ENCODE measurements at places on chromosomes 3 and 15.

GRCh38 chr3:80338366-80338765, 570.6 kb upstream of the ROBO1 start:
- no peak for DNase-seq

- no peak for DNase-seq
Observed at GRCh38 chr3:37144806-37145205, 29.6 kb downstream of the LRRFIP2 start.

DNA sequence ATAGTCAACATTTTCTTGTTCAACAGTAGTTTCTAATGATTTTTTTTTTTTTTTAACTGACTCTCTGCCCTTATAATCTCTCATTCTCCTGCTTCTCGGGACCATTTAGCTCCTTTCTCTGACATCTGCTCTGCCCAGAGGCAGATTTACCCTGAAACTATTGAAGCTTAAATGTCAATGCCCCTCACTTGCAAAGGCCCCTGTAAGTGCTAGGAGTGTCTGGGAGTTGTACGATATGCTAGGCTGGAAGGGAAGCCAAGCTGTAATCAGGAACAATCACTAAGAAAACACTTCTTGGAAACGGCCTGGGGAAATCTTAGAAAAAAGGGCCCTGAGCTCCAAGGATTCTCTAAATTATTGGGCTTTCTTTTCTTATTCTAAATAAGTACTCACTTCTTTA, 5.8 kb upstream of the PLOD2 start:
- DNase-seq = no peak

DNA sequence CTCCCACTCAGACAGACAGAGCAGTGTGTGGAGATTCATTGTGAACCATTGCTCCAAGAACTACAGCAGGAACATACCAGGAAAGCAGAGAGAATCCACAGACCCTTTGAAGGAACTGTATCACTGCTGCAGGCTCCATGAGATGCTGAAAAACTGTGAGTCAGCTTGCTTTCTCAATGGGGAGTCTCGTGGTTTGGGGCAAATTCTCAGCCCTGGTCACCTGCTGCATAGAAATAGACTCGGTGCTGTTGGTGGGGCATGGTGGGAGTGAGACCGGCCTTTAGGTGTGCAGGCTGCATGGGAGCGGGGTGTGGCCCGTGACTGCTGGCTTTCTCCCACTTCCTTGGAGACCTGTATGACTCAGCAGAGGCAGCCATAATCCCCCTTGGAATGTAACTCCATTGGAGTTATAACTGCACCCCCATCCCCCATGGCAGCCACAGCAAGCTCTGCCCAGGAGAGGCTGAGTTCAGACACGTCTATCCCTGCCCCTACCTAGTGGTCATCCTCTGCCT, 35.6 kb downstream of the ALCAM start:
- DNase-seq = no peak

DNA sequence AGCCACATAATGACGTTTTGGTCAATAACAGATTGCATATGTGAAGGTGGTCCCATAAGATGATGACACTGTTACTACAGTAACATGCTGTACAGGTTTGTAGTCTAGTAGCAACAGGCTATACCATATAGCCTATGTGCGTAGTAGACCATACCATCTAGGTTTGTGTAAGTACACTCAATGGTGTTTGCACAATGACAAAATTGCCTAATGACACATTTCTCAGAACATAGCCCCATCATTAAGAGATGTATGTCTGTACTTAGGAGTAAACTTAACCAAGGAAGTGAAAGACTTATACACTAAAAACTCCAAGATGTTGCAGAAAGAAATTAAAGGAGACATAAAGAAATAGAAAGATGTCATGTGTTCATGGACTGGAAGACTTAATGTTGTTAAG, 66.2 kb downstream of the RPLP1 start:
- no peak for DNase-seq

- DNase-seq = no peak
Observed at GRCh38 chr3:73548436-73548835, 76.3 kb downstream of the PDZRN3 start.

- DNase-seq = no peak
Observed at GRCh38 chr3:15927969-15928368, 130.2 kb upstream of the ANKRD28 start.

DNA sequence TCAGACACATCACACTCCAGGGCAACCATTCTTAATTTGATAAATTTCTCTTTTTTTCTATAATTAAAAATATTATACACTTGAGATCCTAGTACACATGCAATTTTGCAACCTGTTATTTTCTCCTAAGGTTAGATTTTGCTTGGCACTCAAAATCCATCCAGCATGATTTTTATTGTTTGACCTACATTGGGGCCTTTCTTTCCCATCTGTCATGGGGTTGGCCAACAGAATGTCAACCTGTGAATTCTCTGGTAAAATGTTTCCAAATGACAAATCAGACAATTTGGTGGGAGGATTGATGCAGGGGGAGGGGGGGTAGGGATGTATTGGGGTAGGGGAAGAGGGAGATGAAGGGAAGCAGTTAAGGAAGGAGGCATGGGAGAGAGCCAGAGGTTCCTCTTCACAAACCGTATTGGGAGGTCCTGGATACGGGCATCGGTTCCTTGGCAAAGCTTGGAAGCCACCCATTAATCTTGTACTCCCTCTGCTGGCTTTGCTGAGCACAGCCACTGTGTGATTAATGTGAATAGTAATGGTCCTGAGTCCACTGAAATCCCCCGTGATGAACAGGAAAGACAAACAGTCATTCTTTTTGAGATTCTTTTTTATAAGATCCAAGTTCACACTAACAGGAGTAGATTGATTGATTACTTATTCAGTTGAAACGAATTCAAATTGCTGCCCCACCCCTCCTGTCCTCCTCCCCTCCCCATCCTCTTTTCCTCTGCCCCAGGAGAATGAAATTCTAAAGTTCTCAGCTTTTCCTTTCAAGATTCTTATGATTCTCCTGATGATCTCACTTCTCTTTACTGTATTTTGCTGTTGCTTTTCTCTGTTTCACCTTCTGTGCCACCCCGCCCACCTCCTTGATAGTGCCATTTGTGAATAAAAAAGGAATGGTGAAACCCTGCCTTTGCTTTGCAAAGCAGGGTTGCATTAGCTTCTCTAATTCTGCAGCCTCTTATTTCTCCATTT, 82.2 kb upstream of the SLC25A26 start:
- DNase-seq = peak; percentile 51

DNA sequence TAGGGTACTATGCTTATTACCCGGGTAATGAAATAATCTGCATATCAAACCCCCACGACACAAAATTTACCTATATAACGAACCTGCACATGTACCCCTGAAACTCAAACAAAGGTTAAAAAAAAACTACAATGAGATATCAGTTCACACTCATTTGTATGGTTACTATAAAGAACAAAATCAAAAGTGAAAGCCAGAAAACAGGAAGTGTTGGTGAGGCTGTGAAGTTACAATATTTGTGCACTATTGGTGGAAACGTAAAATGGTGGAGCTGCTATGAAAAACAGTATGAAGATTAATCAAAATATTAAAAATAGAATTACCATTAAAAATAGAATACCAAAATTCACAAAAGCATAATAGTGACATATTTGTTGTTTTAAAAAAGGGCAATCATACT, 128.9 kb downstream of the ZIC1 start:
- DNase-seq = no peak

DNA sequence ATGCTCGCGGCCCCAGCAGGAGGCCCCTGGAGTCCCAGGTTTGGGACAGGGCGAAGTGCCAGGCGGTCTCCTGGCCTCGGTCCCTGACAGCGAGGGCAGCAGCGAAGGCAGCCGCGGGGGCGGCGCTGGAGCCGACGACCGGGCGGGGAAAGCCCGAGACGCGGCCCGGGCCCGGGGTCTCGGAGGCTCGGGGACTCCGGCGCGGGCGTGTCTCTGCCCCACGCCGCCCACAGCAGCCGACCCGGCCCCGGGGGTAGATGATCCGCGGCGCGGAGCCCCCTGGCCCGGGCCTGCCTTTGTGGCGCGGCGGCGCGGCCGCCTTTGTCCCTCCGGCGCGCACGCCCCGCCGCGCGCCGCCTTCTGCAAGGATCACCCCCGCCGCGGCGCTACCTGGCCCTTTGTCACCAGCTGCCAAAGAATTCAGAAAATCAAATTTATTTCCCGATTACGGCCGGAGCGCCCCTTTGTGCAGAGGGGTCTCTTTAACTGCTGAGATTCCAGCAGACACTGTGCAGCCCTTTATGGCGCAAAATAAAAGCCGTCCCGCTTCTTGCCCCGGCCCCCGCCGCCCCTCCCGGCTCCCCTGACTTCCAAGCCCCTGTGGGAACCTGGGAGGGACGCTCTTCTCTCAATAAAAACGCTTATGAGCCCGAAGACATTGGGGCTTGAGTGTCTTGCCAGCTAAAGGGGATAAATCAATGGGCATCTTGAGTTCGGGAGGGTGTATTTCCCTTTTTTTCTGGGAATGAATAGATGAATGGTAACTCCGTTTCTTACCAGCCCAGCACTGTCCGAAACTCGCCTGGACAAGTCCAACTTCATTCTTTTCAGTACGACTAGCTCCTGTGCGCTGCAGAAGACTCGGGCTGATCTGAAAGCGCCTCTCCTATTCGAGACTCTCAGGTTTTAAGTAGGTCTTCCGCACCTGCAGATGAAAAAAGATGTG, 68.4 kb downstream of the HES1 start:
- DNase-seq = no peak

DNA sequence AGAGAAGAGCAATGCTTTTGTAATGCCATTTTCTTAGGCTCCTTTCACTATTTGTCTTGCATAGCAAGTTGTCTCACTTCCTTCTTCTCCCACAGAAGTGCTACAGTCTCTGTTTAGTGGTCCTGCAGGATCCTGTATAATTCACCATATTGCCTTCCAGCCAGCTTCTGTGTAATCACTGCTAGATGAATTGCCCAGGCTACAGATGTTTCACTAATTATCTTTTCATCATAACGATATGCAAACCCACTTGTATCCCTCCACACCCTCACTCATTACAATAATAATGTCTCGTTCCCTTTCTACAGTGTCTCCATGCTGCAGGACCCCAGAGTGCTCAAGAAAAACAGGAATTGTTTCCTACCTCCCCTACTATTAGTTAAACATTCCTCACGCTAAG, 402.9 kb downstream of the TBL1XR1 start:
- DNase-seq = no peak

GRCh38 chr3:148792516-148792915, 35.1 kb upstream of the CPB1 start:
- no peak for DNase-seq

GRCh38 chr3:161915418-161915750, 418.8 kb downstream of the OTOL1 start:
- no peak for DNase-seq

- DNase-seq = peak; percentile 62
Observed at GRCh38 chr3:45218578-45219390, 7.3 kb downstream of the TMEM158 start.

DNA sequence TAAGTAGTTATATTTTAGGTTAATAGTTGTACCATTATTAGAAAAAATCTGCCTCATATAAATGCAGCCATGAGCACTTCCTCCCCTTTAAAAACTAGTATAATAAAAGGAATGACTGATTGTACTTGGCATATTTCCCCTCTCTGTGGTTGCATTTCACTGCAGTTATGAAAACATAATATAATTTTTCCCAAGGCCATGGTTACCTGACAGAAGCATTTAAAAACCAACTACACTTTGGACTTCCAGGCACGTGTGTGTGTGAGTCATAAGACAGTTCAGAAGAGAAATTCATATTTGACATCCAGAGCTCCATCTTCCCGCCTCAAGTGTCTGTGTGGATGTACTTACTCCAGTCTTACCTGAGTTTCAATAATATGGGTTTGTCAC, 828.2 kb upstream of the CFAP20DC start:
- DNase-seq = no peak

DNA sequence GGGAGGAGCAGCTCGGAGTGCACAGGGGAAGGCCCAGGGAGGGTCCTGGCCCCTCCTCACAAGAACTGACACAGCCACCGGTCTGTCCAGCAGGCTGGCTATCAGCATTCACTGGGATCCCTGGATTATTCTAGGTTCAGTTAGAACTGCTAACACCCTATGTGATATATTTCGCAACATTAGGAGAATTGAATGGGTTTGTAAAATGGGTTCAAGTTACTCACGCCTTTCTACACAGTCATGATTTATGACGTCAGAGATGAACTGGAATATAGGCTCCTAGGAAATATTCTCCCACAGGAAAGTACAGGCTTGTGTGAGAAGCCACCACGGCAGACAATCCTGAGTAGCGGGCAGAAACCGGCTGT, 969 bp upstream of the BSN start:
- DNase-seq = no peak

GRCh38 chr15:74227968-74228722, 8.0 kb upstream of the CCDC33 start:
- DNase-seq = no peak

DNA sequence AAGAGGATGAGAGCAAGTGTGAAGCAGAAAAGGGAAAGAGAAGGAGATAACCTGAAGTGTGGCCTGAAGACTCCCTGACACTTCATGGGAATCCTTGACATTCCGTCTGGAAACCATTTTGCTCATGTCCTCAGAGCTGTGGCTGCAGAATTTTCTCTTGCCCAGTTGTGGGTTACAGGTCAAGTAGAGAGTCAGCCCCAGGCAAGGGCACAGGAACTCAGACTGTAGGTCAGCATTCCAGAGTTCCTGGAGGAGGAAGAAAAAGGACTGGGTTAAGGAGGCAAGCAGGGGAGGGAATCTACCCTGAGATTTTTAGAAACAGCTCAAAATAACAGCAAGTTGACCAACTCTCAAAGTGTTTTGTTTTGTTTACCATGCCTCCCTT, 4.1 kb upstream of the THSD4 start:
- DNase-seq = no peak

- DNase-seq = no peak
Observed at GRCh38 chr3:46898321-46899150, 21.0 kb downstream of the PTH1R start.

GRCh38 chr3:193932576-193932975, 203.4 kb upstream of the HES1 start:
- DNase-seq = no peak

DNA sequence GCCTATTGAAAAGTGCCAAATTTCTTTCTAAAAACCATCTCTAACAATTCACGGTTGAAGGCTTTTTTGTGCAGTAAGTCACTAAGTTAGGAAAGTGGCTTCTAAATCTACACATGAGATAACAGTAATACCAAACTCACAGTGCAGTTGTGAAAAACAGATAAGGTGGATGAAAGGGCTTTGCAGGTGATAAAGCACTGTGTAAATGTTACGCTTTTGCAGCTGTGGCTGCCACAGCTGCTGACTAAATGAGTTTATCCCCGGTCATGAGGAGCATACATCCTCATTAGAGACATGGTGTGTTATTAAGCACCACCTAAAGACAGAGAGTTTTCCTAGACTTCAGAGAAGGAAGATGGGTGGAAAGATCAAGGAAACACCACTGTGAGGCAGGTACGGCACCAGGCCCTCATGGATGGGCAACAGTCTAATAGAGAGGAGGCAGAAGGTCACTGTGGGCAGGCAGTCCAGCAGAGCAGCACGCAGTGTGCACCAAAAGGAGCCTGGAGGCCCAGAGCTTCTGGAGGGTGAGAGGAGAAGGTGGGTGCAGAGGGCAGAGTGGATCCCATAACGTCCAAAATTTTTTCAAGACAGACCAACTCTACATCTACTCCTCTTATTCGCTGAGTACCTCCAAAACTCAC, 68.5 kb downstream of the FMN1 start:
- DNase-seq = no peak

- DNase-seq = peak; percentile 70
Observed at GRCh38 chr3:193240850-193241706, at the start of gene PLAAT1. TSS of gene PLAAT1 (plus strand) at chr3:193241222. CDS start at chr3:193255651, 14,429 bp downstream.

All from COLO829 (cell line).